ENCODE measurements at places on chromosomes 7 and 10. TPM values are rescaled to one million over a fixed set of nuclear protein-coding genes. Genes with fewer than 3 reads are reported as not detected.

GRCh38 chr7:2373124-2373556, 18.5 kb downstream of the EIF3B start:
- no peak for DNase-seq

GRCh38 chr10:132151951-132152505, 34.7 kb upstream of the DPYSL4 start:
- DNase-seq, result peak; percentile 9

GRCh38 chr10:120456626-120457430, at the start of gene PLPP4:
Gene PLPP4 (plus strand): TSS chr10:120457227. CDS start chr10:120457306, 79 bp downstream.
- DNase-seq, result peak; percentile 63

GRCh38 chr7:88458946-88459345, 152.3 kb upstream of the STEAP4 start:
- no peak for DNase-seq

DNA sequence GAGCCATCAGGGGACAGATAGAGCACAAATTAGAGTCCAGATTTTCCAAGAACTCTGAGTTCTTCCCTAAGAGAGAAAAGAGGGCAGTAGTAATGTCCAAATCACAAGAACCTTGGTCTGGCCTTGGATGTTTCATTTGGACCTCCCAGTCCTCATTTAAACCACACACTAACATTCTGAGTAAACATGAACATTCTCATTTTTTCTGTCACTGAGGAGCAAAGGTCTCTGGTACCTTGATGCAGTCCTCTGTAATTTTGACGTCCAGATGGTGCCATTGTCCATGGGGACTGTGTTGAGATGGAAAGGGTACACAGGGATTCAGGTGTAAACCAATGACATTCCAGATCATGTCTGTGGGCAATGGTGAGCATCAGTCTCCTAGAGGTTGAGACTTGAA, 225.4 kb upstream of the PHYHIPL start:
- no peak for DNase-seq

- no peak for DNase-seq
These were observed 155.9 kb downstream of the SEC23IP start for GRCh38 chr10:120048391-120048790.

- no peak for DNase-seq
These were observed 14.8 kb upstream of the CNPY1 start for GRCh38 chr7:155560982-155561686.

DNA sequence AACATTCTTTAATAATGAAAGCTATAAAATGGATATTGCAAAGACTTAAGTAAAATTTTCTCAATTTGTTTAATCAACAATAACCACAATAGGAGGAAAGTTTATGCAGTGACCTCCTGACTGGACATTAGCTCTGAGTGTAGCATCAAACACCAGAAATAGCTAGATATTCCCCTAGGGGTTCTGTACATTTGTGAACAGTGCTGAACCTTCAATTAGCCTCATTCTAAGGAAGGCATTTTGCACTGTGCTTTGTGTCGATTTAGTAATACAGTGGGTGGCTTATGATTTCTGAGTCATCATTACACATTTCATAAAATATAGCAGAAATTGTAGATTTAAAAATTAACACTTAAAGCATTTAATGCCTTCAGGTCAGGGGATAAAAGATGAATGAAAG, 367.3 kb upstream of the PCDH15 start:
- DNase-seq, result no peak

DNA sequence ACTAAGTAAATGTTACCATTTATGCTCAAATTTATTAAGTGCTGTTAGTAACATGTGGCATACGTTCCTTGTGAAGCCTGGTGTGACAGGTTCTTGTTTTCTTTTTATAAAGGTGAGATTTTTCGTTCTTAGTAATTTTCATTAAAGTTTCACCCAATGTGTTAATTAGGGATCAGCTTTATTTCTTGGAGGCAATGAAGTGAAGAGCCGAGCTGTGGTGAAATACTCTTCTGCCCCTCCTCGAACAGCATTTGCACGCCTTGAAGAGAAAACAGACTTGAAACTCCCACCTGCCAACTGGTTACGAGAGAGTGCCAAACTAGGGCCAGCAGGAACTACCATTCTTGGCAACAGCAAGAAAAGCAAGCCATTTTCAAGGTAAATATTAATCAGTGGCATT, 1.5 kb downstream of the EDRF1 start:
- DNase-seq, result no peak

- peak; percentile 55 for DNase-seq
These were observed 4.3 kb upstream of the MARVELD1 start for GRCh38 chr10:97708976-97709946.

GRCh38 chr7:2559283-2559950, 638 bp downstream of the IQCE start:
- DNase-seq, result no peak

Gene SEMA4G
- total RNA-seq, result 46.9 TPM

Gene TMEM72
- not detected for total RNA-seq

Gene PGAM2
- 13.3 TPM for total RNA-seq

Gene ADRA2A
- 0.32 TPM for total RNA-seq

Gene FGFBP3
- 7.5 TPM for total RNA-seq

Gene PLEKHS1
- not detected for total RNA-seq
